Smooth muscle cell of trachea (primary cell): ENCODE measurements at places on chromosomes 7 and 10. TPM values are rescaled to one million over a fixed set of nuclear protein-coding genes. Genes with fewer than 3 reads are reported as not detected.

The ARL3 gene
- 6.1 and 10.6 TPM in 2 replicates for total RNA-seq

The COL1A2 gene
- 5,033 and 9,631 TPM in 2 replicates for total RNA-seq

The GIMAP1 gene
- total RNA-seq = not detected in 2 replicates

The MYPN gene
- 0.15 and 0.33 TPM in 2 replicates for total RNA-seq

The PRKCQ gene
- total RNA-seq = 0.17 TPM in 1 of 2 replicates, not detected in the other

The STEAP2 gene
- 37.7 and 48.5 TPM in 2 replicates for total RNA-seq

The CCDC186 gene
- 11.6 and 22.0 TPM in 2 replicates for total RNA-seq
